Colonic mucosa (tissue), 4 donors: ENCODE measurements at places on chromosomes 11 and 22. TPM values are rescaled to one million over a fixed set of nuclear protein-coding genes. Genes with fewer than 3 reads are reported as not detected.

Gene SDHD
- 274 TPM for total RNA-seq

Gene SLC25A18
- not detected for total RNA-seq

Gene HOATZ
- total RNA-seq, result not detected

Gene FAM83F
- total RNA-seq, result 38.3 TPM

Gene C11orf16
- not detected for total RNA-seq

Gene DRD4
- total RNA-seq, result 0.79 TPM

Gene HSPA8
- 565 TPM for total RNA-seq

Gene SLC6A5
- total RNA-seq, result not detected

DNA sequence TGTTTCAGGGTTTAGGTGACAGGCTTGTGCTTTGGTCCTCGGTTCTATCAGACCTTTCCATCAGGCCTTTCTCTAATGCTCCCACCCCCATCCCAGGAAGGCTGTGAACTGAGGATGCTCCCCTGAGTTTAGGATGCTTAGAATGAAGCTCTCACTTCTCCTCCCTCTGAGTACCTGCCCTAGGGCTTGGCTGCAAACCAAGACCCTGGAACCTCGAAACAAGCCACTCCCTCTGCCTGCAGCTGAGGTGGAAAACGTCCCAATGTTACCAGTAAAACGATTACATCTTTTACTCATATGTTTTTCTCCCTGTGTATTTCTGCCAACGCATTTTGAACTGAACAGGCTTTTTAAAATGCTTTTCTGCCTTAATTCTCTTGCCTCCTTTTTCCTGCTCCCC is 54.5 kb upstream of the BMAL1 start:
- DNase-seq, result no peak

DNA sequence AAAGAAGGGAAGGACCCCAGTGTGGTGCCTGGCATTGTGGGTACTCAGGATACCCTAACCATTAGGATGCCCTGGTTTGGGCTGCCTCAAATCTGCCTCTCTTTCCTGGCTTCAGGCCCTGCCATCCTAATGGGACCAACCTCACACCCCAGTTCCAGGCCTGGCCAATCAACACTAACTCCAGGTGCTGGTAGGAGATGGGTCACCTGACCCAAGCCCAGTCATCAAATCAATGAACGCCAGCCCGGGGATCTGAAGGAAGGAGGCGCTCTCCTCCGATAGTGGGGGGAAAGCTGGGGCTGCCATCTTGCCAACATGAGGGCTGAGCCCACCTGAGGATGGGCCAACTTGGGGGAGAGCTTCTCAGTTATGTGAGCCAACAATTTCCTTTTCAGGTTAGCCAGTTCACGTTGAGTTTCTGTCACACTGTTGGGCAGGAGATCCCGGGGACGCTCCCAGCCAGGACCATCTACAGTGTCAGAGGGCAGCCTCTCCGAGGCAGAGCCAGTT is 12.7 kb downstream of the MFNG start:
- no peak for DNase-seq

- DNase-seq, result no peak
These were observed 97.9 kb upstream of the RTL6 start for GRCh38 chr22:44595841-44596341.

DNA sequence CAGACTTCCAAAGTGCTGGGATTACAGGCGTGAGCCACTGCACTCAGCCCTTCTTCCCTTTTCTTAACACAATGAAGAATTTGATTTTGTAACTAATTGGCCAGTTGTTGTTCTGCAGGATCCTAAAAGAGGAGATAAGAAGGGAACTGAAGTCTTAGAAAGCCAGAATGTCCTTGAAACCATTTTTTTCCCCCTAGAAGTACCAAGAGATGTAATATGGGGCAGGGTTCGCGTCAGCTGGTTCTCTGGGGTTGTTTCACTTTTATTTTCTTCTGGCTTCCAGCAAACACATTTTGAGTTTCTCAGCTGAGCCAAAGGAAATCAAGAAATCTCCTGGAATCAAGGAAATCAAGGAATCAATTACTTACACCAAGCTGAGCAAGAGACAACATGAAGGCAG is 7.6 kb upstream of the NUCB2 start:
- no peak for DNase-seq

DNA sequence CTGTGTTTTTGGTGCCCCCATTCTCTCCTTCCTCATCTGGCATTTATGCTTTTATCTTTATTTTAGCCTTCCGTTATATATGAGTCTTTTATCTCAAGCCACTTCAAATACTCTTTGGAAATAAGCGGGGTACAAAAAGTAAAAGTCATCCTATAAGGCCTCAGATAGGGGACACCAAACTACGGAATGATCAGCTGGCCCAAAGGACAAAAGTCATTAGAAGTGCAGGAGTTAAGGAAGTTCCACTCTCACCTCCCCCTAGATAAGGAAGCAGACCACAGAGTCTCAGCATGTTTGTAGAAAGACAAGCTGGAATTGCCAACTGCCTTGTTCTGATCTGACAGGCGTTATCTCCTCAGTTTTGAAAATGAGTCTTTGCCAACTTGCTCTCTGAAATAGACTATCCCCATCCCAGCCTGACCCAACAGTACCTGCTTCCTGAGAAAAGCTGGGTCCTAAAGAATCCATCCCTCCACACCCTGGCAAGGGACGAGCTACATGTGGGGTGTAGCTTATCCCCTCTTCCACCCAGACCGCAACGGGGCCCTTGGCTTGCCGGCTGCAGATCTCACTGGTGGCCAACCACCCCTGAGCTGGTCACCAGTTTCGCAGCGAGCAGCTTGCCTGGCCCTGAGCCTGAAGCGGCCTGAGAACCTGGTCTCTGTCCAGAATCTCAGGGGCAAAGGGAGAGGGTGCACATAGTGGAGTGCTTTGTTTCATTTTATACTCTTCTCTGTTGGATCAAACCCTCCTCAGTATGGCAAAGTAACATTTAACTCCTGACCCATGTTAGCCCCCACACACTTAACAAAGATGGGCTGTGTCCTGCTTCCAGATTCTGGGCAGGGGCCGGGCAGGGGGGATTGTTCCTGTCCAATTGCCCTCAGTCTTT is 13.8 kb downstream of the FADS2 start:
- no peak for DNase-seq

GRCh38 chr11:36452961-36453360 is 57.1 kb downstream of the TRAF6 start:
- no peak for DNase-seq

GRCh38 chr11:110601936-110602335 is 110.3 kb downstream of the ARHGAP20 start:
- no peak for DNase-seq

- no peak for DNase-seq
These were observed 310.8 kb upstream of the PITPNB start for GRCh38 chr22:28229566-28230485.

GRCh38 chr11:90178751-90179150 is 44.1 kb downstream of the CHORDC1 start:
- no peak for DNase-seq

DNA sequence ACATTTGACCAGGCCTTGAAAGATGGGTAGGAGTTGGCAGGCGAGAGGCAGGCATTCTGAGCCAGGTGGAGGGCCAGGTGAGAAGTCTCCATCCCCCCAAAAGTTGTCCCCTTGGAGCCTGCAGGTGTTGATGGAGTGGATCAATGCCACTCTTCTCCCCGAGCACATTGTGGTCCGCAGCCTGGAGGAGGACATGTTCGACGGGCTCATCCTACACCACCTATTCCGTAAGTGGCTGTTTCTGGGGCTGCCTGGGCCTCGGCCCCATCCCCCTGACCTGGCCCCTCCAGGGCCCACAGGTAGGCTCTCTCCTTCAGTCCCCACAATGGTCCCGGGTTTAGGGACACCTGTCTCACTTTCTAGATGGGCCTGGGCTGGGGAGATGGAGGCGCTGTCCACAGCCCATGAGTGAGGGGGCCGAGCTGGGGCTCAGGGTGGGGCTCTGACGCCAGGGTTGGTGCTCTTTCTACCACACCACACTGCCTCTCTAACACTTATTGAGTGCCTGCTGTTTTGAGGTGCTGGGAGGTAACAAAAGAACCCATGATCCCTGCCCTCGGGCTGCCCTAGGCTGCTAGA is 7.0 kb downstream of the PARVG start:
- no peak for DNase-seq
